Brain pericyte (primary cell): ENCODE measurements at places on chromosomes 5 and 9.

DNA sequence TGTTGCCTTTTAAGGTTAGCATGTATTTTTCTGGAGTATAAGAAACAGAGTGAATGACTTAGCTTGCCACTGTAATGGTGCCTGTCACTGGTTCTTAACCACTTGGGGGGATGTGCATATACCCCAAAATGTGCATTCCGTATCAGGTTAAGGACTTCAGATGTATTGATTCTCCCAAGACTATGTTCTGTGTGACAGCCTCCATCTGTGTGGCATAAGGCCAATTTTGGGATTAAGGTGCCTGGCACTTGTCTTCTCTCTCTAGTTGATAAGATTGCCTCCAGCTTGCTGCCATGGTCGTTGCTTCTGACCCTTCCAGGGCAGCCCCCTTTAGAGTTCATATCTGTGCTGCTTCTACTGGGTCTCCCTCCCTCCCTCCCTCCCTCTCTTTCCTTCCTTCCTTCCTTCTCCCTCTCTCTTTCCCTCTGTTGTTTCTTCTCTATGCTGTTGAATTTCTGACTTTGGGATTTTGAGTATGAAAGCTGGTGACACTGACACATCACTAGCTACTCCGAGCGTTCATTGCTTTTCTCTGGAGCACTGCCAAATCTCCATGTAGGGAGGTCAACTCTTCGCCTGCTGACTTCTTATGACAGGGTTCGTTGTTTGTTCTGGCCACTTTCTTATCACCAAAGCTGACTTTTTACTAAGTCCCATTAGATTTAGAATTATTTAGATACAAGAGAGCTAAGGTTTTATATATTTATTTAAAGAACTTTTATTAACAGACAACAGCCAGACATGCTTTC, 31.0 kb downstream of the TNFAIP8 start:
- no peak for DNase-seq

- DNase-seq = no peak
Observed at GRCh38 chr5:154238776-154239481, 48.4 kb downstream of the GALNT10 start.

GRCh38 chr9:90783552-90783951, 18.1 kb upstream of the SYK start:
- no peak for DNase-seq

DNA sequence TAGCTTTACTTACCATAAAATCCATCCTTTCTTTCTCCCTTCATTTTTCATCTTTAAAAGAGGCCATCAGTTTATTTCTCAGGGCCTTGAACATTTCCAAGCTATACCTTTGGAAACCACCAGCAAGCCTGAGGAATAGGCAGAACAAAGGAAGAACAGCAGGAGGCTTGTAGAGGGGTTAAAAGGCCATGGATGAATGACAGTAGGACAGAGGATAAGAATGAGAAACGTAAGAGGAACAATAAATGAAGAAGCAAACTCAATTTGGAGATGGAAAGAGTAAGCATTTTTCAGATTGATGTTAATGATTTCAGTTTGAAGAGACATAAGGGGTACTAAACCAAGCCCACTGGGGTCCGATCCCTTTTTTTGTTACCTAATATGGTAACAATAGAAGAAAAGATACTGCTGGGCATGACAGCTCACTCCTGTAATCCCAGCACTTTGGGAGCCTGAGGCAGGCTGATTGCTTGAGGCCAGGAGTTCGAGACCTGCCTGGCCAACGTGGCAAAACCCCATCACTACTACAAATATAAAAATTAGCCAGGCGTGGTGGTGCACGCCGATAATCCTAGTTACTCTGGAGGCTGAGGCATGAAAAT, 106.6 kb upstream of the NMUR2 start:
- no peak for DNase-seq

- peak; percentile 75 for DNase-seq
Observed at GRCh38 chr9:76818271-76818670, 54.0 kb downstream of the PCA3 start.

DNA sequence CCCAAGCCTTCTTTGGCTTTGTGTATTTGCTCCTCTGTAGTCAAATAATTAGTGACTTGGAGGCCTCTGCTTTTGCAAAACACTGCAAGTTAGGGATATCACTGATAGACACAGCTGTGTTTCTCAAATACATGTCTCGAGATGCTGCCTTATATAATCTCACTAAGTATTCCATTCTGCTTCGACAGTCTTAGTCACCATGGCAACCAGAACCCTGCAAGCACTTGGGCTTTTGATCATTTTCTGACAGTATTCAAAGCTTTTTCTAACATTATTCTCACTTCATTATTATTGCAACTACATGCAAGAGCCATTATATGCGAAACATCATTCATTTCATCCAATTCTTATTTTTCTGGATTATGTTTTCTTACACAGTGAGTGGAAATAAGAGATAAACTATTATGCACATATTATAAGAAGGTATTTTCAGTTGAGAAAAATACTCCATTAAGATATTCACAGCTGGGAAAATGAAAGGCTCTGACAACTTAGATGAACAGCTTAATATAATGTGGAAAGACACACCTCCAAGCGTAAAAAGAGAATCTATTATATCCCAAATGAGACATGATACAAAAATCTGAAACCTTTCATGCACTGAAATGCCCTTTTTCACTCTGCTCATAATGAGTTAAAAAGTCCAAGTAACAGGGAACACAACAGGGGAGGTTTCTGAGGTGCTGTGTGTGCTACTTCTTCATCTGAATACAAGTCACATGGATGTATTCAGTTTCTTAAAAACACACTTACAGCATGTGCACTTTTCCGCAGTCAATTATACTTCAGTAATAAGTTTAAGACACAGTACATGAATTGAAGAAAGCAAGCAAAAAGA, 93.9 kb downstream of the SCAI start:
- DNase-seq = no peak

GRCh38 chr9:119601632-119602031, 232.4 kb upstream of the BRINP1 start:
- DNase-seq = no peak

DNA sequence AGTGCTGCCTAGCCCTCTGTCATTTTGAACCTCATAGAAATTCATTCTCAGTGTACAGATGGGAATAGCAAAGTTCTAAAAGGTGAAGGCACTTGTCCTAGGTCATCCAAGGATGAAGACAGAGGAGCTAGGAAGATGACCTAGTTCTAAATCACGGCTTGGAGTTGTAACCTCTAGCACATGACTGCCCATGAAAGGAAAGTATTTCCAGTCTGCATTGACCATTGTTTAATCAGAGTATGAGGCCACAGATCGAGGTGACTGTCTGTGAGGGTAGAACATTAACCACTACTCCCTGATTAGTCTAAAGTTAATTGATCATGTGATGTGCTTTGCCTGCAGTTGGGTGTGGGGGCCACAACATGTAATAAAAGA, 674 bp upstream of the TNFSF15 start:
- no peak for DNase-seq

DNA sequence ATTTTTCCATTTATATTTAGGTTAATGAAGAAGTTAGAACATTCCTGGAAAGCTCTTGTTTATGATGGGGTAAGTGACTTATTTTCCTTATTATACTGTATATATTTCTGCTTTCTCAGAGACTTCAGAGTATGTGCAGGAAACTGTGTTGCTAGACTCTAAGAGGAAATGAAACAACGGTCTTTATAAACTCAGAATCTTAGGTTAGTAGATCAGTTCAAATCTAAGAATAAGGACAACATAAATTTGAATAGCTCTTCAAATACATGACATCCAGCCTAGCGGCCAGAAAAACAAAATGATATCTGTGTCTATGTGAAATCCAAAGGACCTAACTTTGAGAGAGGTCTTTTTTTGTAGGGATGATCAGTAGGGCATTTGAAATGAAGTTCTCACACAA, 94.3 kb downstream of the PRKACG start:
- no peak for DNase-seq

- DNase-seq = no peak
Observed at GRCh38 chr5:97266576-97266975, 83.5 kb upstream of the RIOK2 start.

DNA sequence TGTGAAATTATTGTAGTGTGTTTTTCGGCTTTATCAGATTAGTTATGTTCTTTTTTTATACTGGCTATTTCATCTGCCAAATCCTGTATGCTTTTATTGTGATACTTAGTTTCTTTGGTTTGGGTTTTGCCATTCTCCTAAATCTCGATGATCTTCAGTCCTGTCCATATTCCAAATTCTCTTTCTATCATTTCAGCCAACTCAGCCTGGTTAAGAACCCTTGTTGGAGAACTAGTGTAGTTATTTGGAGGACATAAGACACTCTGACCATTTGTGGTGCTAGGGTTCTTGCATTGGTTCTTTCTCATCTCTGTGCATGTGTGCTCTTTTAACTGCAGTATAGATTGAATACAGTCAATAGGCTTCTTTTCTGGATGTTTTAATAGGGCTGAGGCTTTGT, 187.0 kb upstream of the CCNH start:
- no peak for DNase-seq

DNA sequence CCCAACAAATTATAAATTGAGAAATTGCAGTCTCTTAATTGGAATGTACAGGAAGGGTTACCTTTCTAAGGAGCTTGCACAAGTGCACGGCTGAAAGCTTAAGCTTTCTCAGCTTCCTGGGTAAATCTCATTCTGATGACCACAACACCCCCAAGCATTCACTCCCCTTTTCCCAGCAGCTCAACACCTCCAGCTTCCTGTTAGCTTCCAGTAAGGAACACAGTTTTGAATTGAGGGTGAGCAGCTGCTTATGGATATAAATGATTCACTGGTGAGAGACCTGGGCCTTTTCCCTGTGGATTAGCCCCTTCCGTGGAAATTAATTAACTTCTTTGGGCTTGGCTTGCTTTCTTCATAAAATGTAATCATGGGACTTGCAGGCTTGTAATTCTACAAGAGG, 101.2 kb downstream of the SLC28A3 start:
- DNase-seq = no peak

- DNase-seq = no peak
Observed at GRCh38 chr5:5195128-5195918, 55.2 kb downstream of the ADAMTS16 start.

DNA sequence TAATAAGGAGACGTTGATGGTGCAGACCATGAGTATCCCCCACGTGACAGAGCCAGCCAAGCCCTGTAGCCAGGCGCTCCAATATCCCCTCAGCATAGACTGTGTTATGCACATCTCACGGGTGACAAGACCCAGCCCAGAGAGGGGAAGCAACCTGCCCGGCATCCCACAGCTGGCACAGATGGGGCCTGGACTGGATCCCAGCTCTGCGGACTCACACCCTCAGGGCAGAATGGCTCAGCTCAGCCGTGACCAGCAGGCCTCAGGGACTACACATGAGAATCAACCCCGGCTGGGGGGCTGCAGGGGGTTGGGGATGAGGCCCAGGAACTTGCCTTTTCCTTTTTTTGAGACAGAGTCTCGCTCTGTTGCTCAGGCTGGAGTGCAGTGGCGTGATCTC, 11.7 kb downstream of the FIBCD1 start:
- DNase-seq = no peak

- no peak for DNase-seq
Observed at GRCh38 chr5:16852251-16853005, 83.7 kb downstream of the MYO10 start.

- no peak for DNase-seq
Observed at GRCh38 chr5:105218018-105218417, 1655.4 kb upstream of the NUDT12 start.

DNA sequence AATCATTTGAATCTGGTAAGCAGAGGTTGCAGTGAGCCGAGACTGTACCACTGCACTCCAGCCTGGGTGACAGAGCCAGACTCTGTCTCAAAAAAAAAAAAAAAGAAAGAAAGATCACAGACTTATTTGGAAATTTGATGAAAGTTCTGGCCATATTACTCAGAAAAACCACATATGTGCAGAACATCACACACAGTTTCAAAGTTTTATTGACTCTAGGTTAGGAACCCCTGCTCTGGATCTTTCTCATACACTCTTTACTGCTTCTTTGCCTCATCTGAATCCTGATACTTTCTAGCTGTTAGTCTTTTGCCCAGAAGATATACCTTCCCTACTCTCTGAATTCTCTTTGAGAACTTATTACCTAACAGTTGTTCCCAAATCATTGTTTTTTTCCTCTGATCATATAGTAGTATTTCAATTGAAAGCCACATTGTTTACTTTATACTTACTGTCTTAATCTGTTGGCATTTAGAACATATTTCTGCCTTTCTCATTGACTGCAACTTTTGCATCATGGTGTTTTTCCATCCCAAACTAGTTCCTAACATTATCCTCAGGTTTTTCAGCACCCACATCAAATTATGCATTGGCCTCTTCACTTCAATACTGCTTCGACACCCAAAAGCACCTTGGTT, 68.7 kb downstream of the LNPEP start:
- DNase-seq = no peak

GRCh38 chr9:128898382-128898781, 16.4 kb downstream of the LRRC8A start:
- no peak for DNase-seq

- DNase-seq = no peak
Observed at GRCh38 chr5:11905206-11905605, 960 bp upstream of the CTNND2 start.

DNA sequence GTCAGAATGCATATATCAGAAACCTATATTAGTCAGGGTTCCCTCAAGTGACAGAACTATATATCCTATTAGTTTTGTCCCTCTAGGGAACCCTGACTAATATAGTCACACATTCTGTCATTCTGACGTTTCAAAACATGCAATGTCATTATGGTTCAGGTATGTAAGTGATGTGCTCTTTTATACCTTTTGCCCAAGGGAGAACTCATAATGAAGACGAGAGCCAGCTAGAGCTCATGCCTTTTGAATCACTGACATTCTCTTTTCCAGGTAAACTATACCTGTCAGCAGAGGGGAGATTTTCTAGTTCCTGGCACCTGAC, 576.7 kb downstream of the LRRC70 start:
- no peak for DNase-seq

DNA sequence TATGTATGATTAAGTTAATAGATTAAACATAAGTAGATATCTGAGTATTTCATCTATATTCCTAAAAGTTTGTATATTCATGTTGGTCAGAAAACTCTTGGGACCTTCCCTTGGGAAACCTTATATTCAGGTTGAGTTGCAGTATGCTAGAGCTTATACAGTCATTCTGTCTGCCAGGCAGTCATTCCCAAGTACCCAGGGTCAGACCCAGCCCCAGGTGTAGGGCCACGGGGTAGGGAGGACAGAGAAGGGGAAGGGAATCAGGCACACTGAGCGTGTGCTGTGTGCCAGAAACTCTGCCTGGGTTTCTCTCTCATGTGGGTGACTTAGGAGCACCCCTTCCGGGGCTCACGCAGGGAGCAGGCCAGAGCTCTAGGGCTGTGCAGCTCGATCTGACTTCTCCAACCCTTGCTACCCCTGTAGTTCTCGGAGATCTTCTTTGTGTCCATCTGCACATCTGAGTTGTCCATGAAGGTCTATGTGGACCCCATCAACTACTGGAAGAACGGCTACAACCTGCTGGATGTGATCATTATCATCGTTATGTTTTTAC, 28.2 kb downstream of the CATSPER3 start:
- DNase-seq = no peak

- no peak for DNase-seq
Observed at GRCh38 chr5:98573834-98574320, 199.6 kb upstream of the RGMB start.

GRCh38 chr5:168417731-168418429, 68.4 kb upstream of the RARS1 start:
- no peak for DNase-seq

GRCh38 chr5:93580063-93580926, 724 bp downstream of the NR2F1-AS1 start:
- no peak for DNase-seq
